Right renal pelvis (tissue), 4 donors: ENCODE measurements at places on chromosomes 4 and X. TPM values are rescaled to one million over a fixed set of nuclear protein-coding genes. Genes with fewer than 3 reads are reported as not detected.

The VGLL1 gene
- 16.0 TPM for polyA plus RNA-seq

The ZIC3 gene
- not detected for polyA plus RNA-seq

The UGDH gene
- polyA plus RNA-seq: 96.6 TPM

The RS1 gene
- polyA plus RNA-seq: 0.17 TPM

The TKTL2 gene
- polyA plus RNA-seq: not detected

The CXorf66 gene
- not detected for polyA plus RNA-seq

The RAP1GDS1 gene
- 36.5 TPM for polyA plus RNA-seq

The PPP4R3C gene
- polyA plus RNA-seq: not detected

The UCP1 gene
- 0.42 TPM for polyA plus RNA-seq

The SH2D1A gene
- polyA plus RNA-seq: 0.12 TPM

The RASL11B gene
- polyA plus RNA-seq: 45.0 TPM

The GABRQ gene
- 1.6 TPM for polyA plus RNA-seq

The RGN gene
- polyA plus RNA-seq: 37.2 TPM

The FGF16 gene
- polyA plus RNA-seq: 0.16 TPM

The EDNRA gene
- 96.6 TPM for polyA plus RNA-seq

The ARHGAP36 gene
- not detected for polyA plus RNA-seq

The ASB12 gene
- 0.44 TPM for polyA plus RNA-seq

The GDI1 gene
- 132 TPM for polyA plus RNA-seq

The BEX1 gene
- polyA plus RNA-seq: 48.4 TPM

The EDA2R gene
- 0.49 TPM for polyA plus RNA-seq

The PPP1R2C gene
- not detected for polyA plus RNA-seq

The MAOA gene
- 16.9 TPM for polyA plus RNA-seq

The POU4F2 gene
- not detected for polyA plus RNA-seq

The AGA gene
- polyA plus RNA-seq: 34.3 TPM

The SULT1B1 gene
- 1.8 TPM for polyA plus RNA-seq

The CACNA1F gene
- 0.08 TPM for polyA plus RNA-seq

The HCCS gene
- 27.4 TPM for polyA plus RNA-seq

The GC gene
- polyA plus RNA-seq: 0.17 TPM

The CSAG1 gene
- not detected for polyA plus RNA-seq

The COL4A6 gene
- polyA plus RNA-seq: 17.8 TPM

The LIN54 gene
- 13.7 TPM for polyA plus RNA-seq

The SLC9B2 gene
- 7.0 TPM for polyA plus RNA-seq

The AMTN gene
- polyA plus RNA-seq: not detected

The TRIM75 gene
- 0.10 TPM for polyA plus RNA-seq

The ELMOD2 gene
- polyA plus RNA-seq: 49.8 TPM

The STATH gene
- polyA plus RNA-seq: 0.26 TPM
